ENCODE measurements at places on chromosomes 12 and 14. TPM values are rescaled to one million over a fixed set of nuclear protein-coding genes. Genes with fewer than 3 reads are reported as not detected.

B3GNT4 gene
- 2.8 TPM for total RNA-seq

SPTLC2 gene
- total RNA-seq, result 68.4 TPM

REM2 gene
- total RNA-seq, result 0.98 TPM

P2RX2 gene
- total RNA-seq, result not detected

DTX1 gene
- 0.25 TPM for total RNA-seq

TC2N gene
- total RNA-seq, result 7.7 TPM

VWF gene
- 0.88 TPM for total RNA-seq

KIF5A gene
- total RNA-seq, result not detected

KRT5 gene
- 134 TPM for total RNA-seq

OAS2 gene
- 0.98 TPM for total RNA-seq

KLRC4 gene
- not detected for total RNA-seq

DNA sequence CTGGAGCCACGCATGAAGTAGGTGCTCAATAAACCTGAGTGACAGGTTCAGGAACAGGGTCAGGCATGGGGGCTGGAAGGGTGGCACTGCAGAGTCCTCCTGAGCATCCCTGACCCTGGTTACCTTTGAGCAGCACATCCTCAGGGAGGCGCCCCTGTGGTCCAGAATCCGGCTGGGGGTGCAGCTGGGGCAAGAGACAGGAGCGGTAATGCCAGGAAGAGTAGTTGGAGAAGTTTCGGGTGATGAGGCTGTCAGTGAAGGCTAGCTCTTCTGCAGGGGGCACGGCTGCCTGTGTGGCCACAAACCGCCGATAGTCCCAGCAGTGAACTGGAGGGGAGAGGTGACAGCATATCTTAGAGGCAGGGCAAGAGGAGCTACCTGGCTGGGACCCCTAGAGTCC, 2.0 kb downstream of the RABGGTA start:
- H3K4me3 ChIP-seq, result no peak overlapping the region
- H3K27ac ChIP-seq, result no peak overlapping the region
- H3K4me1 ChIP-seq, result peaks cover 18% of the 10 kb centered on the region
- H3K27me3 ChIP-seq, result no peaks in the 10 kb centered on the region
- DNase-seq, result no peak

DNA sequence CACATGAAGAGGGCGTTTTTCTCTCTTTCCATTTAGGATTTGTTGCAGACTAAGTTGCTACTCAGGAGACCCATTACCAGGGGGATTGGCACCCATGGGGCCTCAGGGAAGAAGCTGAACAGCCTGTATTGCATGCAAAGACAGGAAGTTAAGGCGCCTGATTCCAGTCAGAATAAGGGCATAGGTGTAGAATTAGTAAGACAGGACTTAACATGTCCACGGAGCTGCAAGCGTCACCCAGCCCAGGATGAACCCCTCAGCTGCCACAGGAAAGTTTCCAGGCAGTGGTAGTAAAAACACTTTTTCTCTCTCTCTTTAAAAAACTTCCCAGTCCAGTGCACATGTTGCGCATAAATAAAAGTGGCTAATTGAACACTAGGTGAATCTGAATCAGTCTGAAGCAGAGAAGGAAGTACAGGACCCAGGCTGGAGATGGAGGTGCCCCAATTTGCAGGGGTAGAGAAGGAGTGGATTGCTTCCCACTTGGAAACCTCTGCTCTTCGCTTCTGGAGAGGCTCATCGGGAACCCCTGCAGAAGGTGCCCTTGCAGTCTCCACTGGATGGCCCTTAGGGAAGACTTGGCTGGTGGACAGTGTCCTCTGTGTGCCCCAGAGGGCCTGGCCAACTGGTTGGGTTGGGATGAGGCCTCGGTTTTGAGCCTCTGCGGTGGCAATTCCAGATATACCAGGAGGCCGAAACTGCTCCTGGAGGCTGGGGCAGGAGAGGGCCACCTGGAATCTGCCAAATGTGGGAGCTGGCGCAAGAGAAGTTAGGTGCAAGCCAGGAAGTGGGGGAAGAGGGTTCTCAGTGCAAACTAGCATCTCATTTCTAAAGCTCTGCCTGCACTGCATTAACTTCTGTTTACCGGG, 10.7 kb upstream of the TBX3 start:
- H3K27me3 ChIP-seq, result peaks cover 98% of the 10 kb centered on the region
- no peak overlapping the region for H3K4me3 ChIP-seq
- H3K36me3 ChIP-seq, result no peaks in the 10 kb centered on the region
- DNase-seq, result no peak

DNA sequence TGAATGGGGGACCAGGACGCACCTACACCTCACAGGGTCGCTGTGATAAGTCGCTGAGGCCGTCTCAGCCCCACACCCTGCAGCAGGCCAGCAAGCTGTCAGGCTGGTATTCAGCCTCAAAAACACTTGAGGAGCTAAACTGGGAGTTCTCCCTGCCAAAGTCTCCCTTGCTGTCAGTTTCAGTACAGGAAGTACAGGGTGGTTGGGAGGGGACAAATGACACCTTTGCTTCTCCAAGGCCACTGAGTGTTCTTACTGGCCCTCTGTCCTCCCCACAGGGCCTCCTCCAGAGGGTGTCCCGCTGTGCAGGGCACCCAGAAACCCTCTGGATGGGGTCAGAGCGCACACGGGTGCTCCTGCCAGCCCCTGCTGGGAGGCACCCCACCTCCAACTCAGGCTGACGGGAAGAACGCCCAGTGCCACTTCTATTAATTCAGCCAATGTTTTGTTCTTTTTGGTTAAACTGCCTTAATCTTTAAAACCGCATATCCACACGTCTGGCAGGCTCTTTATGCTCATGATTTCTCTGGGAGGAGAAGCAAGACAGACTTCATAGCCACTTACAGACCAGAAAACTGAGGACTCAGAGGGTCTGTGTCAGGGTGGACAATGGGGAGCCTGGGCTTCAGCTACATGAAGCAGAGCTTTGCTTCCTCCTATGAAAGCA, 75.9 kb downstream of the ITPK1 start:
- peak overlapping the region; percentile 90 for H3K27ac ChIP-seq
- DNase-seq, result no peak
- peaks cover 96% of the 10 kb centered on the region for H3K4me1 ChIP-seq
- H3K4me3 ChIP-seq, result no peak overlapping the region
- no peaks in the 10 kb centered on the region for H3K36me3 ChIP-seq

DNA sequence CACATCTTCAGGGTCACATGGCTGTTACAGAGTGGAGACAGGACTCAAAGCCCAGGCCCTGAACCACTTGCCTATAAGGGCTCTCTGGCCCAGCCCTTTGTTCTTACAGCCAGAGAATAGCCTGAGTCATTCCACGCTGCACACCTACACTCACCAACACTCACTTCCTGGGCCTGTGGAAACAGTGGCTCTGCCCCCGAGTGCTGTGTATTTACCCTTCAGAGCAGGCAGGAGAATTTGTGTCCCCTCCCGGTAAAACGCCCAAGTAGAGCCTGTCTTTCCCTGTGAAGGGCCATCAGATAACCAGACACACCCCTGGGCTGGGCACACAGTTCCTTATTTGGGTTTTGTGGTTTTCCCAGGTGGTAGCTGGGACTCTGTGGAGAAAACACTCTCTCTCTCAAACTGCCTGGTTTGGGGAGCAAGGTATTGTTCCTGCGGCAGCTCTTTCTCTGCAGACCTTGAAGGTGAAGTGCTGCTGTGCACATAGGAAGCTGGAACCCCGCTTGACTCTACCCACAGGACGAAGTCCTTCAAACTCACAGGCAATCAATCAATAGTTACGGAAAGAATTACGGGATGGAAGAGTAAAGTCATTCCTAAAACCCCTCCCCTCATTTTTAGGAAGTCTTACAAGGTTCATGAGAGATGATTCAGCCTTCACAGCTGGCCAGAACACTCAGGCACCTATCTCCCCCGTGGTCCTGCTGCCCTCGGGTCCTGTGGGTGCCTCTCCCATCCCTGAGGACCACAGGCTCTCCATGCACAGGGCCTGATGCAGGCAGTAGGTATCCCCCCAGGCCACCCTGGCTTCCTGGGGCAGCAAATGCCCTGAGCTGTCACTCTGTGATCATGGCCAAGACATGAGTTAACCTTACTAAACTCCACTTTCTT, 20.3 kb downstream of the FIGNL2 start:
- H3K4me1 ChIP-seq, result no peaks in the 10 kb centered on the region
- H3K4me3 ChIP-seq, result no peak overlapping the region
- H3K27me3 ChIP-seq, result peaks cover 61% of the 10 kb centered on the region
- no peak overlapping the region for H3K27ac ChIP-seq
- DNase-seq, result peak; percentile 32

GRCh38 chr14:56147986-56148901, 30.0 kb downstream of the PELI2 start:
- no peak overlapping the region for H3K27ac ChIP-seq
- no peaks in the 10 kb centered on the region for H3K4me1 ChIP-seq
- H3K27me3 ChIP-seq, result no peaks in the 10 kb centered on the region
- no peak overlapping the region for H3K4me3 ChIP-seq

DNA sequence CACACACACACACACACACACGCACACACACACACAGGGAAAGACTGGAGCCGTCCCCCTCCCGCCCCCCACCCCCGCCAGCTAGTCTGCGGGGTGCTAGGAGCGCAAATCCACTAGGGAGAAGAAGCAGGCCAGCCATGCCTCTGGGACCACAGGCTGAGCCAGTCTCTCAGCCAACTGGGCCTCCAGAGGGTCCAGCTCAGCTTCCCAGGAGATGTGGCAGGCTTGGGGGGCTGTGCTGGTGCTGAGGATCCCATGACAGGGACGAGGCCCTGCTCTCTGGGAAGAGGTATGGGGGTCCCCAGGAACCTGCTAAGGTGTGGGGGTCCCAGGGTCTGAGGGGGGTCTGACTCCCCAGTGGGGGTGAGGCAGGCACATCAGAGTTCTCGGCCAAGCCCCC, 133.5 kb downstream of the NCOR2 start:
- no peaks in the 10 kb centered on the region for H3K27me3 ChIP-seq
- H3K27ac ChIP-seq, result no peak overlapping the region
- peaks cover 4% of the 10 kb centered on the region for H3K36me3 ChIP-seq
- H3K4me3 ChIP-seq, result no peak overlapping the region
- DNase-seq, result no peak

DNA sequence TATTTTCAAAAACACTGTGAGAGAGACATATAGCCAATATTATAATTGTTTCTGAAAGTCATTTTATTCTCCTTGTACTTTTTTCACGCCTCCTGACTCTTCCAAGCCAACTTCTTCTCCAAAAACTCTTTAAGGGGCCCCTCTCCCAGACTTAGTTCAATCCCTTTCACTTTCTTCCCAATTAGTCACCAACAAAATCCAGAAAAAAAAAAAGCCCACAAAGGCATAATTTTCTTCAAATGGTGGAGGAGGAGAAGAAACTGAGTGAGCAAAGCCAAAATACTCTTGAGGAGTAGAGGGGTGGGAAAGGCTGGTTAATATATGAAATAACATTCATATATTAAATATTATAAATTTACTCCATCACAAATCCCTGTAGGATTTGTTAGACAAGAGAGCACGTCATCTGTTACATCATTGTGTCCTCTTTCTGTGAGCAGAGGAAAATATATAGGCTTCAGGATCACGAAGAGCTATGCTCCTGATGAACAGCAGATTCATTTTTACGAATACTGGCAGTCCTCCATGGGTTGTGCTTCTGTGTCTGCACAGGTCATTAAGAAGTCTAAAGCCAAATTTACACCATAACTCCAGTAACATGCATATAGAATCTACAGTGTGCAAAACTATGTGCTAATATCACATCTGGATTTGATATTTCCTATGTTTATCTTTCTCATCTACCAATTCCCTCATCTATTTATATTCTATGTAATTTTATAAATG, 25.9 kb upstream of the NID2 start:
- no peaks in the 10 kb centered on the region for H3K36me3 ChIP-seq
- H3K27ac ChIP-seq, result no peak overlapping the region
- H3K4me1 ChIP-seq, result no peaks in the 10 kb centered on the region
- H3K4me3 ChIP-seq, result no peak overlapping the region
- no peaks in the 10 kb centered on the region for H3K27me3 ChIP-seq

DNA sequence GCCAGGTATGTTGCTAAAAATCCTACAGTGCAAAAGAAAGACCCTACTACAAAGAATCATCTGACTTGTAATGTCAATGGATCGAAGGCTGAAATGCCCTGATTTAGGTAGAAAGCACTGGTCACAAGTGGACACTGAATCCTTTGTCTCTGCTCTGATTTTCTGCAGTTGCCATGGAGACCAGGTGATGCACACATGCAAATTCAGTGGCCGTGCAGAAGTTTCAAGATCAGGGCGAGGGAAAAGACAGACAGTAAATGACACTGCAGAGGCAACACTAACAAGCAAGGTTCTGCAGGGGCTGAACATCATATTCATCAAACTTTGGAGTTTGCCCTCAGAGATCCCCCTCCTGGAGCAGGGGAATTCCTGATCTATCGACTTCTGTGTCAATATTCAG, 370.3 kb upstream of the TMEM132C start:
- no peaks in the 10 kb centered on the region for H3K27me3 ChIP-seq
- DNase-seq, result no peak
- no peak overlapping the region for H3K4me3 ChIP-seq
- no peaks in the 10 kb centered on the region for H3K36me3 ChIP-seq

- H3K4me3 ChIP-seq, result no peak overlapping the region
- H3K4me1 ChIP-seq, result no peaks in the 10 kb centered on the region
- no peak for DNase-seq
- no peak overlapping the region for H3K27ac ChIP-seq
- H3K27me3 ChIP-seq, result peaks cover 13% of the 10 kb centered on the region
- H3K36me3 ChIP-seq, result no peaks in the 10 kb centered on the region
These were observed 67.5 kb downstream of the GALNT16 start for GRCh38 chr14:69327507-69327906.

- H3K36me3 ChIP-seq, result no peaks in the 10 kb centered on the region
- no peaks in the 10 kb centered on the region for H3K27me3 ChIP-seq
- H3K4me1 ChIP-seq, result no peaks in the 10 kb centered on the region
- H3K27ac ChIP-seq, result no peak overlapping the region
- DNase-seq, result no peak
These were observed 11.9 kb downstream of the SLC25A29 start for GRCh38 chr14:100294213-100294962.

DNA sequence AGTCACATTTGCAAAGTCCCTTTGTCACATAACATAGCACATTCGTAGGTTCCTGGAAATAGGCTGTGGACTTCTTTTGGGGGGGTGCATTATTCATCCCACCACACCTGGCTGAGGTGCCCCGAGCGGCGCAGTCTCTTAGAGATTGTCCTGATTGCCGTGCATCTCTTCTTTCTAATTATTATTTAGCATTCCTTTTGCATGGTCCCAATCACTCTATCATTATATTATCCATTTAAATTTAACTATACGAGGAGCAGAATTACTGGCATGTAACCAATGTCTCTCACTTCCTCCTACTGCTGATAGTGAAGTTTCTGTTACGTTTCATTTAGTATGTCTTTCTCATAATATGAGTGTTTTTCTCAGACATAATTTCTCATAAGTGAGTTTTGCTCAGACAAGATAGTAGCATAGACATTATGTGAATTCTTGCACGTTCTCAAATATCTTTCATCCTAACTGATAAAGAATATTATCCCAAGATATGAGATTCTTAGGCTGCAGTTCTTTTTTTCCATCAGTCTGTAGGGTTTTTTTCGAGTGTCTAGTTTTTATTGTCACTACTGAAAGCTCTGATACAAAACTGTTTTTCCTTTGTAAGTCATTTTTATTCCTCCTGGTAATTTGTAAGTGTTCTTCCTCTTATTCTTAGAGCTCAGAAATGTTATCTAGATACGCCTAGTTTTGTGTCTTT, 444.3 kb downstream of the NELL2 start:
- no peak overlapping the region for H3K4me3 ChIP-seq
- H3K27ac ChIP-seq, result no peak overlapping the region
- no peaks in the 10 kb centered on the region for H3K36me3 ChIP-seq
- DNase-seq, result no peak
